ENCODE measurements at places on chromosomes 13 and 19. TPM values are rescaled to one million over a fixed set of nuclear protein-coding genes. Genes with fewer than 3 reads are reported as not detected.

Gene LIM2
- not detected for total RNA-seq

Gene NCR1
- not detected for total RNA-seq

Gene FCER2
- 0.28 TPM for total RNA-seq

Gene NLRP12
- total RNA-seq: 0.34 TPM

Gene CACNG8
- total RNA-seq: 0.24 TPM

Data from uterus (tissue), 4 donors.